ENCODE measurements at places on chromosomes 12 and 14. TPM values are rescaled to one million over a fixed set of nuclear protein-coding genes. Genes with fewer than 3 reads are reported as not detected.
A peak's percentile ranks its signal among the peaks of the same experiment; 100 is the strongest.

Gene HOXC9
- total RNA-seq = not detected

DNA sequence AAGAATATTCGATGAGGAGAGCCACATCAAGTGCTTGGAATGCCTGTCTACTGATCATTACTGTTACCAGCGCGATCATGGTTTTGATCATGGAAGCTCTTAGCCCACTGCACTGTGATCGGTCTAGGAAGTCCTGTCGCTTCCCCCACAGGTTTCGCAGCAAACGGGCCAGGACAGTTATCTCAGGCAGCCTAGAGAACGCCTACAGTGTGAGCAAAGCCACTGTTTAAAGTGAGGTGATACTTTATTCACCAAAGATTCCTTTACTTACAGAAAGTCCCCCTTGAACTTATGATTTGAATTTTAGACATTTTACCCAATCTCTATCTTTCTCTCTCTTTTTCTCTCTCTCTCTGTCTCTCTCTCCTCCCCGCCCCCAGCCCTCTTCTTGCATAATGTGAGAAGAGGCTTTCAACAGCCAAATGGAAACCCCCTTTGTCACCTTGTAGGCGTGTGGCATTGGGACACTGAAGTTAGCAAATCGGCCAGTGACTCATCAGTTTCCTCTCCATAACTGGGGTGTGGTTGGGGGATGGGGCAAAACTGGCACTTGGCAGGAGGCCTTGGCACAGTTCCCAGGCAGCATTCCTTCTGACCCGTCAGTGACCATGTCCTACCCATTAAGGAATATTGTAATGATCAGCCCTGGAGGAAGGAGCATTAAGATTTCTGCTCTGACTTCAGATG, 214.8 kb downstream of the CHST11 start:
- peaks cover 15% of the 10 kb centered on the region for H3K4me1 ChIP-seq
- peak; percentile 47 for DNase-seq
- H3K4me3 ChIP-seq = no peak overlapping the region
- no peak overlapping the region for H3K27ac ChIP-seq
- H3K27me3 ChIP-seq = no peaks in the 10 kb centered on the region

DNA sequence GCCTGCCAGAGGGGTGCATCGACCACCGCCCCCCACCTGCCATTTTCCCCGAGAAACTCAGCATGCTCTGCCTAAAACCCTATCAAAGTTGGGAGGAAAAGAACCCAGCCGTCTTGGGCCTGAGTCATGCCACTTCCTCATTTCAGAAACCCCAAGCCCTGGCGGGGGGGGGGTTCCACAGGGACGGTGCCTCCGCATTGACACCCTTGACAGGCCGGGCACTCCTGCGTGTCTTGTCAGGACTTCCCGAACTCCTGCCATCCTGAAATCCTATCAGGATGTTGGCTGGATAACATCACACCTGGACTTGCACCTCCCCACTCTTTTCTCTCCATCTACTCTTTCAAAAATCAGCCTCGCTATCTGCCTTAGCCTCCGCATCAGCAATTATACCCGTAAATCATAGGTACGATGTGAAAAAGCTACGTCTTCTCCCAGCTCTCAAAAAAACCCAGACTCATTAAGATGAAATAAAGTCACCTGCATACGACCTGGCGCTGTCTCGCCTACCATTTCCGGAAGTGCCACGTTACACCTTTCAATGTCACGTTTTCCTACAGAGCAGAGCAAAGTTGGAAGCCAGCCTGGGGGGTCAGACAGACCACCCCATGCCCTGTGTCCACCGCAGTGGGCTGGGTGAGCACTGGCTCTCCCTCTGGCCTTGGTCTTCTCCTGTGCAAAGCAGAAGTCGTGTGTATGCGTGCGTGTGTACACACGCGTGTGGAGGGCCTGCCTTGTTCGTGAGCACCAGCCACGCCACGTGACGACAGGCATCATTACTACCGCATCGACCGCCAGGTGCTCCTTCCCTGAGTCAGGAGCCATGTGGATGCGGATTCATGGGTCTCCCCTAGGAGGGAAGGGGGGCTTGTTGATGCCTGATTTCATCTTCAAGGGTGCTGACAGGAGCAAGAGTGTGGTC, 96.7 kb downstream of the RFLNA start:
- H3K27ac ChIP-seq = peak overlapping the region; percentile 73
- DNase-seq = no peak
- H3K27me3 ChIP-seq = no peaks in the 10 kb centered on the region

DNA sequence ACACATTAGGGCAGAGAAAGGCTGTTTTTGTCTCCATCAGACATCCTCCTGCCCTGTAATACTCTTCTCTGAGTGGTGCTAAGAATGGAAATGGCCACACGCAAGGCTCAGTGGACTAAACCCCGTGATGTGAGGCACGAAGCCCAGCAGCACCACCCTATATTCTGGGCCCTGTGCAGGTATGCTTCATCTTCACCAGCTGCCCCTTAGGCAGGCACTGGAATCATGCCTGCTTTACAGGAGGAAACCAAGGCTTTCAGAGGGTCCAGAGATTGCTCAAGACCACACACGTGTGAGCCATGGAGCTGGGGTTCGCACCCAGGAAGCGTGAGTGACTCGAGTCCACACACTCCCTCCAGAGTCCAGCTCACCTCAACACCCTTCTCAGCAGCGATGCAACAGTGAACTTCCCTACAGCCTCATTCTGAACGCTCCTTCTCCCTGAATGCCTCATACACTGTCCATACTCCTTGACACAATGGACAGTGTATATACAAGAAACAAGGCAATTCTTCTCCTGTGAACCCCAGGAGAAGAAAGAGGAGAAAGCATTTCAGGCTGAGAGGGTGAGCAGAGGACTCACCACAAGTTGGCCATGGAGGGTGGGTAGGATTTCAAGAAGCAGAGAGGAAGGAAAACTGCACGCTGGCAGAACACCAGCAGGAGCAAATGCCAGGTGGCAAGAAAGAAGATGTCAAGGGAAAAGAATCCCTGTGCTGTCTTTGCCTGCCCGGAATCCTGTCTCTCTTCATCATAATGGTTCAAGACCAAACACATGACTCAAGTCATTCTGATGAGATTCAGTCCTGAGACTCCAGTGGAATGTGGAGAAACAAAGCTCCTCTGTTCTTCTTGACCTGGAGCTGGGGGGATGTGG, 39.1 kb downstream of the NT5DC3 start:
- peaks cover 16% of the 10 kb centered on the region for H3K4me1 ChIP-seq
- H3K27ac ChIP-seq = no peak overlapping the region
- peaks cover 4% of the 10 kb centered on the region for H3K36me3 ChIP-seq
- DNase-seq = no peak

GRCh38 chr12:132610051-132610759, at the start of gene LRCOL1:
Gene LRCOL1 (minus strand): TSS chr12:132610582. CDS start chr12:132606251, 4,331 bp downstream.
- no peaks in the 10 kb centered on the region for H3K36me3 ChIP-seq
- no peaks in the 10 kb centered on the region for H3K27me3 ChIP-seq
- peaks cover 34% of the 10 kb centered on the region for H3K4me1 ChIP-seq
- H3K27ac ChIP-seq = peak within 1 kb of the TSS; percentile 96

GRCh38 chr14:55043528-55043927, 7.9 kb upstream of the MAPK1IP1L start:
- no peaks in the 10 kb centered on the region for H3K4me1 ChIP-seq
- no peaks in the 10 kb centered on the region for H3K27me3 ChIP-seq
- H3K36me3 ChIP-seq = no peaks in the 10 kb centered on the region
- no peak overlapping the region for H3K27ac ChIP-seq
- H3K4me3 ChIP-seq = no peak overlapping the region

Gene GALC
- 20.8 TPM for total RNA-seq

DNA sequence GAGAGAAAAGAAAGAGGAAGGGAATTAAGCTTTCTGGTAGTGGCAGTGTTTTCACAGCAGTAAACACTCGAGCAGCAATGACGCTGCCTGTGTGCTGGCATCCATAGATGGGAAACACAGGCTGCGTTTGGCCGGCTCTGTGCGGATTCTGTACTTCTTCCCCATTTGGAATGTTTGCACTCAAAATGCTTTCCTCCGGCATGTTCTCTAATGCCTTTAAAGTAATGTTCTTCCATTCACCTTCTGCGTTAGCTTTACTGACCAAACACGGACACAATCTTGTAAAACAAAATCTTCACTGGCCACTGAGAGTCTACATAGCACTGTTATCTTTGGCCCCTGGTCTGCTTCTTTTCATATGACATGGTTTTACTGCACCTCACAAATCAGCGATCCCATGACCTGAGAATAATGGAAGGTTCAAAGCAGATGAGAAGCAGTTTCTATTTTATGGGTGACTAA, 31.4 kb downstream of the DCP1B start:
- H3K36me3 ChIP-seq = no peaks in the 10 kb centered on the region
- H3K27me3 ChIP-seq = no peaks in the 10 kb centered on the region
- no peak overlapping the region for H3K4me3 ChIP-seq
- no peak overlapping the region for H3K27ac ChIP-seq
- H3K4me1 ChIP-seq = no peaks in the 10 kb centered on the region

- peak overlapping the region; percentile 73 for H3K27ac ChIP-seq
- DNase-seq = no peak
- H3K27me3 ChIP-seq = no peaks in the 10 kb centered on the region
- H3K4me3 ChIP-seq = no peak overlapping the region
These were observed 40.6 kb upstream of the EML1 start for GRCh38 chr14:99752486-99753121.

DNA sequence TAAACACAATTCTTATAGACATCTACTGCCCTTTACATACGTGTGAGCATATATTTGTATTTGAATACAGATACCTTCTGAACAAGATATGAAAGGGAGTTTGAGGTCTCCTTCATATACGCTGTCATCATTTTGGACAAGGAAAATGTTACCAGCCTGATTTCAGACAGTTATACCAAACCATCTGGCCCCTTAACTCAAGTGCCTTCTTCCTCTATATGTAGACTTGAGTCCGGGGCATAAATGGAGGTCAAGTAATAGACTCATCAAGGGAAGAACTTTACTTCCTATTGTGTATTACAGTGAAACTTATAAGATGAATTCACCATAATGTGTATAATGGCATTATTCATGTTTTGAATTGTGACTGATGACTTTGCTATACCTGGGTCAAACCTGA, 52.2 kb downstream of the FAR2 start:
- DNase-seq = no peak
- no peaks in the 10 kb centered on the region for H3K4me1 ChIP-seq
- no peak overlapping the region for H3K27ac ChIP-seq
- H3K4me3 ChIP-seq = no peak overlapping the region
- no peaks in the 10 kb centered on the region for H3K27me3 ChIP-seq
- no peaks in the 10 kb centered on the region for H3K36me3 ChIP-seq

Data from liver (tissue), 10 donors.